ENCODE measurements at places on chromosomes 12 and 14.

GRCh38 chr14:85534458-85535293 is 4.7 kb downstream of the FLRT2 start:
- peak; percentile 27 for DNase-seq

GRCh38 chr12:97257726-97258125 is 204.9 kb upstream of the RMST start:
- DNase-seq: no peak

GRCh38 chr12:122352394-122352793 is 70.1 kb downstream of the CLIP1 start:
- no peak for DNase-seq

DNA sequence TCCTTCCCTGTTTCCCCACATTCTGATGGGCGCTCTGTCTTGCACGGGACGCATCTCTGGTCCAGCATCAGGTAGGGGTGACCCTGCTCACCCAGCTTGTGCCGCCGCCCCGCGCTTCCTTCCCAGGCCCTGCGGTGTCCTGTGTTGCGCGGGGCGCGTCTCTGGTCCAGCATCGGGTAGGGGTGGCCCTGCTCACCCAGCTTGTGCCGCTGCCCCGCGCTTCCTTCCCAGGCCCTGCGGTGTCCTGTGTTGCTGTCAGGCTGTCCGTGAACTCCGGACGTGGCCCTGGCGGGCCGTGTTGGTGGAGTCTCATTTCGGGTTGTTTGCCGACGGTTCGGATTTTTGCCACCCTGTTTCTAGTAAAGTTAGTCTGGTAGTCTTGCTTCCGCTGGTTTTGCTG is 6.8 kb downstream of the FBRSL1 start:
- DNase-seq: no peak

DNA sequence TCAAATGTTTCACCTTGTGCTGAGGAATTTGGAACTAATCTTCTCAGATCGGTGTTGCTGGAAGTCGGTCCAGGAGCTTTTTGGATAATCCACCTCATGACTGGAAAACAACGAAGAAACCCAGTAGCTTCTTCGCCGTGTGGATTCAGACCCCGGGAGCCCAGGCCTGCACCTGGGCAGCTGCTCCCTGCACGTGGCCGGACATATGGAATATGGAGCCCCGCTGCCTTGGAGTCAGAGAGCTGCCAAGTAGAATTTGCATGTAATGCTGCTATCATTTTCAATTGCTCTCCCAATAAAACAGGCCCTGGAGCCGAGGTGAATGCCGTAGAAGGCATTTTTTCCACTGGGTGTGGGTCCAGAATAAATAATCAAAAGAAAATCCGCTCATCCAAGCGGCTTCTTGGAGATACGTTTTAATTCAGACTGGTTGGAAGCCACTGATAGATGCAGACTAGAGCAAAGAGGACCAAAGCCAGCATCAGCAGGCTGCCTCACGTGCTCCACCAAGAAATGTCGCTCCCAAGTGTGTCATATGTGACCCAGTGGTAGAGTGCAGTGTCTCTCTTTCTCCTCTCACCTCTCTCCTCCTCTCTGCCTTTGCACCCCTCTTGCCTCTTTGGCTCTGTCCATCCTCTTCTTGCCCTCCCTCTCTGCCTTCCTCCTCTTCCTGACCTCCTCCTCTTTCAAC is 115.3 kb downstream of the ZNF664 start:
- no peak for DNase-seq

Data from cardiac fibroblast (primary cell).